ENCODE measurements at places on chromosomes 5 and 9.

GRCh38 chr9:109315480-109316206 lies 5.2 kb downstream of the EPB41L4B start:
- no peak for DNase-seq

GRCh38 chr9:123658792-123659191 lies 271.1 kb downstream of the DENND1A start:
- peak; percentile 60 for DNase-seq

DNA sequence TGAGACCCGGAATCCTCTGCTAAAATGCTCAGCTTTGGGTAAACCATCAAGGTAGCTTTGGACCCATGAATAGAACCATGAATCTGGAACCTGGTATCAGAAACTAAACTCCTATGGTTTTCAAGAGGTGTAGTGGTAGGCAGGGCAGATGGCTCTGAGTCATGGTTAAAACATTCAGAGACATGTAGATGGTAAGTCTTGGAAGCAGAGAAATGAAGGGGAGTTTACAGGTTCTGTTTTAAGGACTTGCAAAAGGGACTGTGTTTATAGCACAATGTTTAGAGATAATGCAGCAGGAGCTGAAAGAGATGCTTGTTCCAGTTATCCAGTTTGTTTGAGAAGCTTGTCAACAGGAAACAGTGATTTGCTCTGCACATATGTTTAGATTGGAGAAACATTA lies 36.0 kb upstream of the FBN2 start:
- no peak for DNase-seq

GRCh38 chr9:34179213-34180136 lies 632 bp downstream of the UBAP1 start:
- peak; percentile 8 for DNase-seq

DNA sequence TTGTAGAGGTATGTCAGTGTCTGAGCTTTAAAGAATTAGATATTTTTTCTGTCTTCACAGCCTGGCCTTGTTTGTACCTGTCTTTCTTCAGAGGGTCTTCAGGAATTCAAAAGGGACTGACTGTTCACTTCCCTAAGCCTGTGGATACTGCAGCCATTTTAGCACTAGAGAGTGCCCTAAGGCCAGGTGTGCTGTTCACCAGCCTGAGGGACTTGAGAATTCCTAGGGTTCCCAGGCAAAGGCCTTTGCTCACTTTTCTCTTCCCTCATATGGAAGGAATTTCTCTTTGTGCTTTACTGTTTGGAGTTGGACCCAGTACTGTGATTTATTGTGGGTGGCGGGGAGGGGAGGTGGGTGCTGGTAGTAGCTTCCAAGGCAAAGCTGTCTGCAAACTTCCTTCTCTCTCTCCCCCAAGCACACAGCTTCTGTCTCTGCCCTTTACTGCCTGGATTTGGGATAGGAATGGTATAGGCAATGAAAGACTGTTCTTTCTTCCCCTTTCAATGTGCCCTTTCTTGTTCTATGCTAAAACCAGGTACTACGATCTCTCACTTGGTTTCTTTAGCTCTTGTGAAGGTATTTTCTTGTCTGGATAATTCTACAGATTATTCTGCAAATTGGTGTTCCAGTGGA lies 9.7 kb upstream of the LRRC70 start:
- no peak for DNase-seq

- no peak for DNase-seq
Observed at GRCh38 chr9:37715260-37715659, 38.3 kb upstream of the TRMT10B start.

DNA sequence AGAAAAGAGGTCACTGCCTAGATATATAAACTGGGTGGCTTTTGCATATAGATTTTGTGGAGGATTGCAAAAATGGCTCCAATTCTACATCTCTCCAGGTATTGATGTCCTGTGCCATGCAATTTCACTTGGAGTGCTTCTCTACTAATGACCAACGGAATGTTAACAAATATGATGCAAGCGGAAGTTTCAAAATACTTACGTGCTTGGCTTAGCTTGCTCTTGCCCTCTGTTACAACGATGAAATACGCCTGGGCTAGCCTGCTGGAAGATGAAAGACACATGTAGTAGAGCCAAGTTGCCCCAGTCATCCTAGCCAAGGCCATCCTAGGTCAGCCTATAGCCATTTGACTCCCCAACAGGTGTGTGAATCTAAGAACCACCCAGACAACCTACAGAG lies 3.6 kb upstream of the POC5 start:
- DNase-seq = no peak

- DNase-seq = no peak
Observed at GRCh38 chr5:34789021-34789531, 49.9 kb upstream of the TTC23L start.

DNA sequence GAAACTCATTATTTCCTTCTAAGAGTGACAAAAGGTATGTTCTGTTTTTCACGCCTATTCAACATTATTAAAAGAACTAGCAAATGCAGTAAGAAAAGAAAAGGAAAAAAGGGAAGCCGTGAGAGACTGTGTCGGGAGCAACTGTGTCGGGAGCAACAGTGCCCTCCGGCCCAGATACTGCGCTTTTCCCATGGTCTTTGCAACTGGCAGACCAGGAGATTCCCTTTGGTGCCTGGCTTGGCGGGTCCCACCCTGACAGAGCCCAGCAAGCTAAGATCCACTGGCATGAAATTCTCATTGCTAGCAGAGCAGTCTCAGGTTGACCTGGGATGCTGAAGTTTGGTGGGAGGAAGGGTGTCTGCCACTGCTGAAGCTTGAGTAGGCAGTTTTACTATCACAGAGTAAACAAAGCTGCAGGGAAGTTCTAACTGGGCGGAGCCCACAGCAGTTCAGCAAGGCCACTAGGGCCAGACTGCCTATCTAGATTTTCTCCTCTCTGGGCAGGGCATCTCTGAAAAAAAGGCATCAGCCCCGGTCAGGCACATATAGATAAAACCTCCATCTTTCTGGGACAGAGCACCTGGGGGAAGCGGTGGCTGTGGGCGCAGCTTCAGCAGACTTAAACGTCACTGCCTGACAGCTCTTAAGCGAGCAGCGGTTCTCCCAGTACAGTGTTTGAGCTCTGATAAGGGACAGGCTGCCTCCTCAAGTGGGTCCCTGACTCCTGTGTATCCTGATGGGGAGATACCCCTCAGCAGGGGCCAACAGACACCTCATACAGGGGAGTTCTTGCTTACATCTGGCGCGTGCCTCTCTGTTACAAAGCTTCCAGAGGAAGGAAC lies 1237.4 kb upstream of the CDH18 start:
- DNase-seq = no peak

DNA sequence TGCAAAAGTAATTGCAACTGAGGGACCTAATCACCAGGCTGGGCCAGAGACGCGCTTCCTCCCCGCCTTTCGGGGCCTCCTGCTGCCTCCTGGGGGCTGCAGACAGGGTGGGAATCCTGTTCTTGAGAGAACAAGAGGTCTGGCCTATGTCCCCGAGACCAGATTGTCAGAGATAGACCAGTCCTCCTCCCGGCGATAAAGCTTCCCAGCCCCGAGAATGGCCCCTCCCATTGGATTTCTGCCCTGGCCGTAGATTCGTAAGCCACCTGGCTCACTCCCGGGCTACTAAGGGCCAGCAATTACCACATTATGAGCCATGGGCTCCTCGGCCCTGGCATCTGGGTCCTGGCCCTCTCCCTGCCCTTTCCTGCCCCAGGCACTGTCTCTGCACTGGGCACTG lies 70.4 kb downstream of the HRH2 start:
- DNase-seq = no peak

DNA sequence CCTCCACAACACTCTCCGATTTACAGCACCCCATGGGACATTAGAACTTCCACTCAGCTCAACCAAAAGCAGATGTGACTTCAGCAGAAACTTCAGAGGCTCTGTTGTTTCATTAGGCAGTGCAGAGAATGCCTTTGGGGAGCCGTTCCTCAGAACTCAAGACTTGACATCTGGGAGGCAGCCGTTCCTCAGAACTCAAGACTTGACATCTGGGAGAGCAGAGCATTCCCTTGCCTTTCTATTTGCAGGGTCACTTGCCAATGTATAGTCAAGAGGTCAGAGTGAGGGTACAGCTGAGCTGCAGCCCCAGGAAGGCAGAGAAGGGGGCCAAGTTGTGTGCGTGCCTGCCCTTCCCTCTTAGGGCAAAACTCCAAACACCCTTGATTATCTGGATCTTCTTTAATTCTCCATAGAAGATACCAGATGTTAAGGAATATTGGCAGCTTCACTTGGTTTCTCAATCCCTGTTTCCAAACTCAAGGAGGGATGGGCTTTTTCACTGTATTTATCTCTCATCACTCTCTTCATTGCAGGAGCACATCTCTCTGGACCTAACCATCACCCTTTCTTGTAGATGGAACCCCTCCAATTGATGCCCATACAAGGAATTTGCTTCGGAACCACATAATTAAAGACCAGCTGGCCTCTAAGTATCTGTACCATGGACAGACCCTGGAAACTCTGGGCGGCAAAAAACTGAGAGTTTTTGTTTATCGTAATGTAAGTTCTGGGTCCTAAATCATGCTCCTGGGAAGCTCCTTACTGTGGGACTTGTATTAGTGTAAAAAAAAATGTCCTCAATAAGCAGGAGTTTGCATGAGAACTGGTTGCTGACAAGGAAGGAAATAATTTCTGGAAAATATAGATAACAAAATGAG lies 25.6 kb downstream of the TGFBI start:
- no peak for DNase-seq

DNA sequence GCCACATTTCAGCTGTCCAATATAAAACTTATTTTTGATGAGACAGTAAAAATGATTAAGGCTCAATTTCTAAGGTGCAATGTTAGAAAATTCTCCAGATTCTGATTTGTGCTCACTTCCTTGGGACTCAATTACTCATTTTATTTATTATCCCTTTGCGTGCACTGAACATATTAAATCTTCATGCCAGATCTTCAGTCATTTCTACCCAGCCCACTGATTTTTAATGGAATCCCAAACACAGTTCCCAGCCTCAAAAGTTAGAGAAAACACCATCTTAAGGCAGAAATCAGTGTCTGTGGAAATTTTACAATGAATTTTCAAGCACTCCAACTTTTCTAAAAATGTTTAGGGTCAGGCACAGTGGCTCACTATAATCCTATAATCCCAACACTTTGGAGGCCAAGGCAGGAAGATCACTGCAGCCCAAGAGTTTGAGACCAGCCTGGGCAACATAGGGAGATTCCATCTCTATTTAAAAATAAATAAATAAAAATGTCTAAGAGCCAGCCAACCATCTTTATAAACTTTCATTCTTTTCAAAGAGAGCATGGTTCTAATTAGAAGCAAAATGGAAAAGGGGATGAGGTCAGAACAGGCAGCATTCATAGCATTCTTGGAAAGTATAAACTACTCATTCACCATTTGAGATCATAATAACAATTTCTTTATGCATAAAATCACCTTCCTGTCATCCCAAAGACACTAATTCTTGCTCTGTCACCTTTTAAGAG lies 53.7 kb downstream of the TLE1 start:
- no peak for DNase-seq

DNA sequence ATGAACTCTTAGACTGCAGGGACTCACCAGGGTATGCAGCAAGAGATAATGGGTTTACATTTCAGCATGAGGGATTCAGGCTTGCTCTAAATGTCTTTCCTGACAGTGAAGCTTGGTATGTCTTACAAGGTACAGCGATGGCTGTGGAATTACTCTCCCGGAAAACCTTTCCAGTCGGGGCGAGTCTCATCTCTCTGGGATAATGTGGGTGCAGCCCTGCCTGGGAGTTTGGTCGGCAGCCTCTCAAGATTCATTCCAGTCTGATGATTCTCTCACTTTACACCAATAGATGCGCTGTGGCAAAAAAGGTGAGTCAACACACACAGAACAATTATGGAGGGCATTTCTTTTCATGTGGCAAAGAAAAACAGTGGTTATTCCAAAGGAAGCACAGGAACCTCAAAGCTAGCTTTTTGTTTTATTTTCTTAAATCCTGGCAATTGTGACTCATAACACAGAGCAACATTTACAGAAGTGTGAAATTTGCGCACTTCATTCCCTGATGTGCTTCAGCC lies 190.3 kb downstream of the DCP2 start:
- no peak for DNase-seq

DNA sequence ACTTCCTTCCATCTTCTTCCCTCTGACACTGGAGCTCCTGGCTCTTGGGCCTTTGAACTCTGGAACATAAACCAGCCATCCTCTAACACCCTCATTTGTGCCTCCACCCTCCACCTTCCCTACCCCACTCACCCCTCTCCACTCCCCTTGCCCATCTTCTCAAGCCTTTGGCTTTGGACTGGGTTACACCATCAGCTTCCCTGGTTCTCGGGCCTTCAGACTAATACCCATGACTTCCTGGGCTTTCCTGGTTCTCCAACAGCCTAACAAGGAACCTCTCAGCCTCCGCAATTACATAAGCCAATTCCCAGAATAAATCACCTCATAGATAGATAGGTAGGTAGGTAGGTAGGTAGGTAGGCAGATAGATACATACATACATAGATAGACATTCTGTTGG lies 67.1 kb downstream of the FREM1 start:
- no peak for DNase-seq

GRCh38 chr5:34496701-34497469 lies 159.2 kb upstream of the RAI14 start:
- no peak for DNase-seq

DNA sequence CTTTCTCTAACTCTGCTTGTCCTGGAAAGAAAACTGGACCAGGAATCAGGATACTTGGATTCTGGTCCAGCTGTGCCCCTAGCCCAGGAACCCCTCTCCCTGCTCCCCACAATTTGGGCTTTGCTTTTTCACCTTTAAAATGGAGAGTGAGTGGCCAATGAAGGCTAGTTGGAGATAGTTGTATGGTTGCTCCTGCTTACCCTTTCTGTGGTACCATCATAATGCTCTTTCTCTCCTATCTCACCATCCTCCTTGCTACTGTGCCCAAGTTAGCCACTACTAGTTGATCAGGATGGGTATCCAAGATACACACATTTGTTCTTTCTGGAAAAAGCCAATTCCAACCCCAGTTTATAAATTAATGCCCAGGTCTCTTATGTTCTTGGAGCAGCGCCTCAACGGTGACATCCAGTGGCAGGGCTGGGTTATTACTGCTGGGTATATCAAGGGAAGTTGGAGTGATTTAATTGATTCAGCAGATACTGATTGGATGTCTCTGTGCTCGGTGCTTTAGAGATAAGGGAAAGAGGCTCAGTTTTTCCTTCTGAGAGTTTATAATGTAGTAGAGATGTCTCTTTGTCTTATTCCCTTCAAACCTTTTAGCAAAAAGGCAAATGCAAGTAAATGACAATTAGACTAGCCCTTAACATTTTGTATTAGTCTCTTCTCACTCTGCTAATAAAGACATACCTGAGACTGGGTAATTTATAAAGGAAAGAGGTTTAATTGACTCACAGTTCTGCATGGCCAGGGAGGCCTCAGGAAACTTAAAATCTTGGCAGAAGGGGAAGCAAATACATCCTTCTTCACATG lies 38.5 kb downstream of the FAXDC2 start:
- DNase-seq = peak; percentile 59
